ENCODE measurements at places on chromosomes 16 and 17.

DNA sequence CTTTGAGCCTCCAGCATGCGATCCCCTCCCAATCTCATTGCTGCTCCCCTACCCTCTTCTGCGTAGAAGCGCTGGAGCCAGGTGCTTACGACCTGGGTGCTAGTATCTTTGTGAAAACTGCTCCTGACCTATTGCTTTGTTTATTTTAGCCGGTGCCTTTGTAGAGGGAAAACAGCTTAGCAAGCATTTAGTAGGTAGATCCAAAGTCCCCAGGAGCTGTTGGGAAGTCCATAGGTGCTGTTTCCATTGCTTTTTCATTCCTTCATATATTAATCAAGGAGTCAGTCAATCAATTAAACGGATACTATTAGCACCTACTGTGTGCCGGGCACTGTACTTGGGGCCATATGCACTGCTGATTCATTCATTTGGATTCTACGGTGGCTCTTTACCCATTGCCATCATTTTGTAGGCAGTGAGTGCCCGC lies 497.6 kb downstream of the WWOX start:
- DNase-seq = no peak

- no peak for DNase-seq
These were observed 146.7 kb downstream of the KCNJ12 start for GRCh38 chr17:21522755-21523336.

DNA sequence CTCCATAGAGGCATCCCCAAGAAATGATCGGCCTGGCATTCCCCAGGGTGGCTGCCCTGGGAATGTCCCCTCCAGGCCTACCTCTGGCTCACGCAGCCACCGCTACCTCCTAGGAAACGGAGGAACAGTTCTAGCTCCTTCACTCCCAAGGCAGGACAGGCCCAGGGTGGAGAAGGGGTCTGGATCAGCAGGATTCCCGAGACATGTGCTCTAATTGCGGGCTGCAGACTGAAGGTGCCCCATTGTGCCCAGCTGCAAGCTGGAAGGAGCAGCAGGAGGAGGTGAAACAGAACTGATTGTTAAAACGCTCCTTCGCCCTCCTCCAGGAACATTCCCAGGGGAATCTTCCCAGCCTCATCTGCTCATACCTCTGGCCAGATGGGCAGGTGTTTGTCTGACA lies 40.8 kb downstream of the SCNN1G start:
- DNase-seq = no peak

DNA sequence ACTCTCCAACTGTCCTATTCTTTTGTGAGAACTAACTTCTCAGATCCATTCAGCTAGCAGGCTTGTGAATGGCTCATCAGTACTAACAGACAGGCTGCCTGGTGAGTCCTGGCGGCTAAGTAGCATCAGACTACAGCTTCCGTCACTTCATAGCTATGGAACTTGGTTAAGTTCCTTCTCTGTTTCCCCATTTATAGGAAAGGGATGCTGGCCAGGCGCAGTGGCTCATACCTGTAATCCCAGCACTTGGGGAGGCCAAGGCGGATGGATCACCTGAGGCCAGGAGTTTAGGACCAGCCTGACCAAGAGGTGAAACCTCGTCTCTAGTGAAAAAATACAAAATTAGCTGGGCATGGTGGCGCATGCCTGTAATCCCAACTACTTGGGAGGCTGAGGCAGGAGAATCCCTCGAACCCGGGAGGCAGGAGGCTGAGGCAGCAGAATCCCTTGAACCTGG lies 49.9 kb upstream of the TANGO6 start:
- DNase-seq = no peak
